ENCODE measurements at places on chromosomes 2 and 18.
A peak's percentile ranks its signal among the peaks of the same experiment; 100 is the strongest.

GRCh38 chr2:54572636-54573536 lies 116.8 kb downstream of the SPTBN1 start:
- DNase-seq, result peak; percentile 70

GRCh38 chr2:39549000-39549399 lies 111.9 kb upstream of the MAP4K3 start:
- DNase-seq, result no peak

DNA sequence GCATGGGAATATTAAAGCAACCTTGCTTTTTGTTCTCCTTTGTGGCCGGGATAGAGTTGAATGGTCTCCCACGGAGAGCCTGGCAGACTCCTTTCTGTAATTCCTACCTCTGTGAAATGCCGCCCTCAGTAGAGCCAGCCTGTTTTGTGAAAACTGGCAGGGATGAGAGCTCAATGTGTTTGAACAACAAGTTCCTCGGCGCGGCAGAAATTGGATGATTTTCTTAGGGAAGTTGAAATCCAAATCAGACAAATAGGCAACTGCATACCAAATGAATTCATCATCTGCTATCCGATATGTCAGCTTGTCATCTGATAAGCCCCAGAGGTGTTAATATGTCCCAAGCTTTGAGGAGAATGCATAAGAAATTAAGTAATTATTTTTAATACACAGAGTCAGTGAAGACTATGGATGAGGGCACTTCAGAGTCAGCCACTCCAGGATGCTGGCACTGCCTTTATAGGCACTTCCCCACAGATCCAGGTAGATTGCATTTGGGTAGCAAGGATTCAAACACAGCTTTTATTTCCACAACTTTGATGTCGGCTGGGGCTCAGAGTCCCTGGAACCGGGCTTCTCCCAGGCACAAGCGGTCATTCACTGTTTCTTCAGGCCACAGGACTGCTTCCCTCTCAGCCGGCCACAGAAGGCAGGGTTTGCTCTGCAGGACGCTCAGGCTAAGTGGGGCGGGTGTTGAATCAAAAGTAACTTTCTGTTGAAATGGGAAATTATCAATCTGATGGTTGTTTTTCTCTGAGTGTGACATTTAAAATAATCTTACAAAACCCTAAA lies 82.8 kb upstream of the REV1 start:
- DNase-seq, result no peak

- no peak for DNase-seq
Observed at GRCh38 chr2:135799738-135800137, 37.2 kb downstream of the LCT start.

DNA sequence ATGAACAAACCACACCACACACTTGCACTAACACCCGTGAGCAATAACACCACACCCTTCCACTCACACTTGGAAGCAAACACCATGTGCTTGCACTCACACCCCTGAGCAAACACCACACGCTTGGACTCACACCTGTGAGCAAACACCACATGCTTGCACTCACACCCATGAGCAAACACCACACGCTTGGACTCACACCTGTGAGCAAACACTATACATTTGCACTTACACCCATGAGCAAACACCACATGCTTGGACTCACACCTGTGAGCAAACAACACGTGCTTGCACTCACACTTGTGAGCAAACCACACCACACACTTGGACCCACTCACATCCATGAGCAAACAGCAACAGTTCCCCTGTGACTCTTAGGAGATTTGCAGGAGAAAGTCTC lies 24.4 kb downstream of the SNTG2 start:
- DNase-seq, result no peak

- no peak for DNase-seq
Observed at GRCh38 chr2:115560666-115561065, 1118.2 kb downstream of the DPP10 start.

DNA sequence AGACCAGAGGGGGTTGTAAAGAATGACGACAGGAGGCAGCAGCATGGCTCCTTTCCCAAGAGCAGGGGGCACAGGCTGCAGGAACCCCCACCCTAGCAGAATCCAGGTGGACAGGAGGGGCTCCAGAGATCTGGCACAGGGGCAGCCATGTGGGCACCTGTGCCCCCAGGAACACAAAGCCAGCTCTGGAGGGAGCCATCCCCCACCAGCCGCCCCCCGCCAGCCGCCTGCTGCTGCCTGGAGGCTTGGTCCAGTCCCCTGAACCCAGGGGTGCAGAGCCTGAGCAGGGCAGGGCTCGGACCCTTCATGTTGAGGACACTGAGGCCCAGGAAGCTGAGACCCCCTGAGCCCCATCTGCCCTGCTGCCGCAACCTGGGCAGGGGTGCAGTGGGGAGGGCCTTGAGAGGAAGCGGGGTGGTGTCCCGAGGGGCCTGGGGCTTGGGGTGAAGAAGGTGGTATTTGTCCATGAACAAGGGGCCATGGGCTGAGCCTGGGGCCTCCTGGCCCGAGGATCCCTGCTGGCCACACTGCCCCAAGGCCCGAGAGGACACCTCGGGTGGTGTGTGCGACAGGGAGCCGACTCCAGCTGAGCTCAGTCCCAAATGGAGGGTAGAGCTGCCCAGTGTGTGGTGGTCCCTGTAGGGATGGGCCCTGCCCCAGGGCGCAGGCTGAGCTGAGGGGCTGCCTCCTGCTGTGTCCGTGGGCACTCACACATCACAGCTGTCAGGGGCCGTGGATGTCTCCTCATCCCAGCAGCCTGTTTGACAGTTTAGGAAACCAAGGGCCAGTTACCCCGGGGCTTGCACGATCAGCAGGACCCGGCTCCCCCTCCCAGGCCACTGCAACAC lies 39.8 kb upstream of the SNED1 start:
- no peak for DNase-seq

- DNase-seq, result no peak
Observed at GRCh38 chr18:55794288-55795052, 206.5 kb upstream of the TCF4 start.

- no peak for DNase-seq
Observed at GRCh38 chr2:100344433-100344832, 22.1 kb upstream of the LONRF2 start.

GRCh38 chr18:72652990-72653593 lies 109.0 kb upstream of the CBLN2 start:
- DNase-seq, result peak; percentile 3

DNA sequence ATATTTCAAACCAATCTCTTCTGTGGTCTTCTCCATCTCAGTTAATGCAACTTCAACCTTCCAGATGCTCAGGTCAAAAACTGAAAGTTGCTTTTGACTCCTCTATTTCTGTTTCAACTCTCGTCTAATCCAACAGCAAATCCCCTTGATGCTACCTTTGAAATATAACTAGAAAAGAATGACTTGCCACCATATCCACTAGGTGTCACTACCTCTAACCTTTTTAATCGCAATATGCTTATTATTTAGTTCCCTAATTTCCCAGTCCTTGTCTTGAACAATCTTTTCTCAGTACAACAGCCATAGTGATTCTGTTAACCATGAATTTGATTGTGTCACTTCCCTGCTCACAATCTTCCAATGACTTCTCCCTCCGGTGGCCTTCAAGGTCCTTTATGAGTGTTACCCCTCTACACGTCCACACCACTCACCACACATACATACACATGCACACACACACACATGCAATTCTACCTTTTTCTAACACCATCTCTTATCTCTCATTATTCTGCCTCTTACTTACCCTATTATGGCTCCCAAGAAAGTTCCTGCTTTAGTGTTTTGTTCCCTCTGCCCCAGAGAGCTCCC lies 245.5 kb upstream of the KCNJ3 start:
- no peak for DNase-seq

DNA sequence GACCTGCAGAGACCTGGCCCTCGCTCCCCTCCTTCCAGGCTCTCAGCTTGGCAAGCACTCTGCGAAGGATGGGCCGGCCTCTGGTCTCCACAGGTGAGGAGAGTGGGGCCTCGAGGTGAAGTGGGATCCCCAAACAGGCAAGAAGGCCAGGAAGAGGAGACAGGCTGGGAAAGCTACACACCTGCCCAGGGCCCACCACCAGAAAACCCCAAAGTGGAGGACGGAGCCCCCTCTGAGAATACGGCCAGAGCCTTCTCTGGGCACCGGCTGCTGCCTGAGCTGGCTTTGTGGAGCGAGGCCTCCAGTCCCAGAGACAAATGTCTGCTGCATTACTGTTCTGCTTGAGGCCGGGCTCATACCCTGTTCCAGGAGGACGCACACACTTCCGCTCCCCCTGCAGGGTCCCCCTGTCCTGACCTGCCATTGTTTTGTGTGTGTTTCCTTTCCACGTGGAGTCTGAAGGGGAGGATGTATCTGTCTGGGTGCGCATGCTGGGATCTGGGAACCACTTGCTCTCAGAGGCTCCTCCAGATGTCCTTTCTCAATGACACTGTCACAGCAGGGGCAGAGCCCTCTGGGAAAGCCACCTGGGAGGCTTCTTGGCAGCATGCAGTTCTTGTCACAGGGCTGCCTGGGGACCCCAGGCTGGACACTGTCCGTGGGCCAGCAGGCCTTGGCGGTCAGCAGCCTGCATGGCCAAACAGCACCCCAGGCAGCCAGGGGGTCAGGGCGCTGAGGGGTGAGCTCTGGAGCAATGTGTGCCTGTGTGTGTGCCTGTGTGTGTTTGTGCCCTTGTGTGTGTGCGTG lies 20.8 kb downstream of the KCNF1 start:
- no peak for DNase-seq

GRCh38 chr18:44588508-44588907 lies 92.2 kb upstream of the SETBP1 start:
- DNase-seq, result no peak

GRCh38 chr18:77250926-77251729 lies 1.5 kb downstream of the GALR1 start:
- no peak for DNase-seq

GRCh38 chr2:102235491-102235890 lies 48.7 kb downstream of the IL1RL2 start:
- no peak for DNase-seq

DNA sequence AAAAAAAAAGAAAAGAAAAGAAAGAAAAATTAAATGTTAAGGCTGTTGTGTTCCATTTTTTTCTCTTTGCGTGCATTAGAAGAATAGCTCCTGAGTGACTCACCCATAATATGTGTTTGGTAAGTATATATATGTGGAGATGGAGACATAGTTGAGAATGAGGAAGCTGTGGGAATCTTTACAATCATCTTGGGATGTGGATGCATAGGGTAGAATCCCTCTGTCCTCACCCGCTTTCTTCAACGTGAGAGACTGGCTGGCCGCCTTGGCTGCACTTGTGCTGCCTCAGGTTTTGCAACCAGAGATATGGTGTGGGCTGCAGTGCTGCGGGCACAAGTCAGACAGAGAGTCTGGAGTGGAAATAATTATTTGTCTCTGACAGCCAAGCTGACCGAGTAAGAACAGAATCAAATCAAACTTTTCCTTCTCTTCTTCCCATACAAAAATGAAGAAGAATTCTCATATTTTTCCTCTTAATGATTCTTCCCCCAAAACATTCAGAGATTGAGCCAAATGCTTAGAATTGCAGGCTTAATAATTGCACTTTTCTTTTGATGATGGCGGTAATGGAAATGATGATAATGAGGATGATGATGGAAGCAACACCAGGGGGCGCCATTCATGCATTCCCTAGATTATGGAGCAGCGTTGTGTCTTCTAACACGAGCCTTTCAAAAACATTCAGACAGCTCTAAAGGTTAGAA lies 48.5 kb downstream of the SERPINB7 start:
- DNase-seq, result peak; percentile 15

- no peak for DNase-seq
Observed at GRCh38 chr2:46145017-46145416, 152.2 kb upstream of the EPAS1 start.

- no peak for DNase-seq
Observed at GRCh38 chr2:26529406-26530239, 51.7 kb upstream of the OTOF start.

DNA sequence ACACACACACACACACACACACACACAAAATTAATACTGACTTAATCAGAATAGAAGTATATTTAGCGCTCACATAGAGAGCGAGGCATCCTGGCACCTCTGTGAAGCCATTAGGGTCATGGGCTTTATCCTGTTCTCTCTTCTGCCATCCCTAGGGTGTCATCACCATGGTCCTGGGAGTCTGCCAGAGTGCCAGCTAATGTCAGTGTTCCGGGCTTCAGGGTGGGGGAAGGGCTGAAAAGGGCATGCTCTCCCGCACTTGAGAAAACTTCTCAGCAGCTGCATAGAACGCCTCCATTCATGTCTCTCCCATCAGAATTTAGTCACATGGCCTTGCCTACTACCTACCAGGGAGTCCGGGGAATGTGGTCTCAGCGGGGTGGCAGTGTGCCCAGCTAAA lies 19.7 kb upstream of the DYNC2LI1 start:
- no peak for DNase-seq

- no peak for DNase-seq
Observed at GRCh38 chr2:98468621-98469236, 24.1 kb downstream of the INPP4A start.

GRCh38 chr2:7237466-7237865 lies 320.3 kb downstream of the RNF144A start:
- no peak for DNase-seq

DNA sequence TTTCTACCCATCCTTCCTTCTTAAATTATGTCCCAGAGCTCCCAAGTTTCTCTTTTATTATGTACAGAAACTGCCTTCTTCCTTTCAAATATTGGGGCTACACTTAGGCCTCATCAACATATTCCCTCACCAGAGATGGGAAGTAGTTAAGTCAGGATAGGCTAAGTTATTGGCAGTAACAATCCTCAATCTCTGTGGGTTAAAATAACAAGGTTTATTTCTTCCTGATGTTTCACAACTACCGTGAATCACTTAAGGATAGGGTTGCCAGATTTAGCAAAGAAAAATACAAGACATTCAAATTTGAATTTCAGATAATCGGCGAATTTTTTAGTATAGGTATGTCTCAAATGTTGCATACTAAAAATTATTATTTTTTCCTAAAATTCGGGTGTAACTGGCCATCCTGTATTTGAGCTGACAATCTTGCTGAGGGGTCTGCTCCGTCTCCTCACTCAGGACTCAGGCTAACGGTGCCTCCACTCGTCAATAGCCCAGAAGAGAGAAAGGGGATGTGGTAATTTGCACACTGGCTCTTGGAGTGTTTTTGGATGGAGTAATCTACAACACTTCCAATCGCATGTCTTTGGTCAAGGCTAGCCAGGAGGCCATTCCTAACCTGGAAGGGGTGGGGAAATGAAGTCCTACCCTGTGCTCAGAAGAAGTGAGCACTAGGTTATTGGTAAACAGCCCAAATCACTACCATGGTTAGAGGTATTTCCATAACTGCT lies 91.7 kb downstream of the ACTR3 start:
- no peak for DNase-seq

DNA sequence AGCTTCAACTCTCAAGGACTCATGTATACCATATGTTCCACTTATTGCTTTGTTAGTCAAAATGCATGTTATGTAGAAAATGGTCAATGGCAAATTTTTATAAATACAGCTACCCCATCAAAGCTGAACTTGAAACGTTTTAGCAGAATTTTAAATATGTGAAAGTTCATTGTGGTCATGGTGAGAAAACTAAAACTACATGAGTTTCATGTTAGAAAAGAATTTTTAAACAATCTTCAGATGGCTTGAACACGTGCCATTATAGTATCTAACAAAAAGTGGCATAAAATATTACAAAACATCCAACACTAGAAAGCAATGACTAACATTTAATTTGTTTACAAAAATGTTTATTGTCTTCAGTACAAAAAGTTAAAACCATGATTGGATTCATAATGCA lies 246.0 kb upstream of the KCNJ3 start:
- no peak for DNase-seq

GRCh38 chr2:234102112-234102511 lies 51.6 kb downstream of the SPP2 start:
- DNase-seq, result peak; percentile 53

- no peak for DNase-seq
Observed at GRCh38 chr2:161088658-161089350, 71.4 kb upstream of the TANK start.

GRCh38 chr2:222142027-222142426 lies 156.8 kb downstream of the PAX3 start:
- DNase-seq, result no peak

Measured in CD4-positive, alpha-beta T cell treated with Interleukin-21 for 1 hour (primary cell).